ENCODE measurements at places on chromosomes 2 and 18. TPM values are rescaled to one million over a fixed set of nuclear protein-coding genes. Genes with fewer than 3 reads are reported as not detected.

DNA sequence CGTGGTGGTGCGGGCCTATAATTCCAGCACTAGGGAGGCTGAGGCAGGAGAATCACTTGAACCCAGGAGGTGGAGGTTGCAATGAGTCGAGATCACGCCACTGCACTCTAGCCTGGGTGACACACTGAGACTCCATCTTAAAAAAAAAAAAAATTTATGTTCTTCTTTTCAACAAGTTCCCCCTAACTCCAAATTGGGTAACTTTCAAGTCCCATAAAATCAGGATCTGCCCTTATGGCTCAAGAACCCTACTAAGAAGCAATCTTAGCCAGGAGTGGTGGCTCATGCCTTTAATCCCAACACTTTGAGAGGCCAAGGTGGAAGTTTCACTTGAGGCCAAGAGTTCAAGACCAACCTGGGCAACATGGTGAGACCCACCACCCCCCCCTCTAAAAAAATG, 30.3 kb upstream of the TLK1 start:
- no peaks in the 10 kb centered on the region for H3K4me1 ChIP-seq
- H3K27me3 ChIP-seq: no peaks in the 10 kb centered on the region
- no peak overlapping the region for H3K27ac ChIP-seq

DNA sequence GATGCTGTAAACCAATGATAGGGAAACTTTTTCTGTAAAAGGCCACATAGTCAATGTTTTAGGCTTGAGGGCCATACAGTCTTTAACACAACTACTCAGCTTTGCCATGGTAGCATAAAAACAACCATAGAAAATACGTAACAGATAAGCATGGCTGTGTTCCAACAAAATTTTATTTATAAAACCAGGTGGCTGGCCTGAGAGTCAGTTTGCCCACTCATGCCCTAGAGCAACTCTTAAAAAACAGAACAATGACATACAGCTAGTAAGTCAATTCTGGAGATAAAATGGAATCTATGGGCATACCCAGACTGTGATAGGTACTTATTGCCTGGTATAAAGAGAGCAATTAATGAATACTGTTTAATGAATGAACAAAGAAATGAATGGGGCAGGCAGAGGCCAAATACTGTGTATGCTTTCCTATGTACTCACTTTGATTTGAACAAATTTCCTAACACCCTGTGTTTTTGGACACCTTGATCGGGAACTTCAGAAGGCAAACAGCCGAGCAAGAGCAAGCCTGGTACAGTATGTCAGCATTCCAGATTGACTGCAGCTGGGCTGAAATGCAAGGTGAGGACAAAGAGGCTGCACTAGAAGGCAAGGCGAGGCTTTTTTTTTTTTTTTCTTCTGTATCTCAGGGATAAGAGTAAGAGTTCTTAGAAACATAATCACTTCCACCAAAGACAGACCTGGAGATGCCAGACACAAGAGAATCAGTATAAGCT, 315.3 kb downstream of the CLIP4 start:
- H3K27me3 ChIP-seq: no peaks in the 10 kb centered on the region
- no peak for DNase-seq
- H3K4me1 ChIP-seq: peaks cover 28% of the 10 kb centered on the region

DNA sequence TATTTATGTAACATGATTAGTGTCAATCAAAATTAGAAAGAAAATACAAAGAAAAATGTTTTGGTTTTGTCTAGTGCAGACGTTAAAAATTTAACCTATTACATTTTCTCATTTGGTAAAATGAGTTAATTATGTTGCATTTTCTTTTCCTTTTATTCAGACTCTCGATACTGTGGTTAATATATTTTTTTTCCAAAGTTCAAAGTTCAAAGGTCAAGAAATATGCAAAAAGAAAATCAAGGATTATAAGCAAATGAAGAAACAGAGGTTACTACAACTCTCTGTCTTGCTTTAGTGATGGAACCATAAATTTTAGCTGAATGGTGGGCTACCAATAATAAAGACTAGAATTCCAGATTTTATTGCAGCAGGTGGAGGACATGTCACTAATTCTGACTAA, 133.3 kb upstream of the TFPI start:
- no peak overlapping the region for H3K27ac ChIP-seq
- H3K4me1 ChIP-seq: no peaks in the 10 kb centered on the region
- H3K4me3 ChIP-seq: no peak overlapping the region
- H3K27me3 ChIP-seq: no peaks in the 10 kb centered on the region
- H3K36me3 ChIP-seq: no peaks in the 10 kb centered on the region

GRCh38 chr2:42386682-42387081, 25.7 kb upstream of the COX7A2L start:
- peaks cover 2% of the 10 kb centered on the region for H3K27me3 ChIP-seq
- H3K27ac ChIP-seq: no peak overlapping the region
- H3K4me1 ChIP-seq: no peaks in the 10 kb centered on the region
- no peak for DNase-seq

DNA sequence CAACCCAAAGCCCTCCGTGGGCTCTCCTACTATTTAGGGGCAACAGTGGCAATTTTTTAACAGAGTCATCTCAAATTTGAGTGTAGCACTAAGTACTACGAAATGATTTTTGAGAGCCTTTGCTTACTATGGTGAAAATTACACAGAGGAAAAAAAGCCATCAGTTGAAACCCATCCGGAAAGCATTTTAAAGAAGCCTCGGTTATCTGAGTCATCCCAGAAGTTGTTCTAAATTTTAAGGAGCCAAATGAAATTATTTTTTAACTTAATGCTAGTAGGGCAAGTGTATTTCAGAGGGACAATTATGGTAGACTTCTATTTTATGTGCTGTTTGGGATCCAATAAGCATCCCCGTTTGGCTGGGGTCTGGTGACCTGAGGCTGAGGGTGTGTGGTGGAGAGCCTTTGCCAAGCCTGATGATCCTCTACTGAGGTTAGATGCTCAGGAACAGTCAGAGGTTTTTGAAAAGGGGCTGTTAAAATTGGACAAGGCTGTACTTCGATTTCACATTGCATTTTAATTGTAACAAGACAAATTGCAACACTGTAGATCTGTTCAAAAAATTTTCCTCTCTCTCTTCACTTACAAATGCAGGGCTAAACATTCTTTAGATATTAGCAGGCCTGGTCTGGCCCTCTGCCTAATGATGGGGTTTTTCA, 47.0 kb downstream of the RAPGEF4 start:
- no peaks in the 10 kb centered on the region for H3K27me3 ChIP-seq
- H3K27ac ChIP-seq: no peak overlapping the region
- H3K4me1 ChIP-seq: no peaks in the 10 kb centered on the region
- no peak for DNase-seq
- H3K36me3 ChIP-seq: no peaks in the 10 kb centered on the region

DNA sequence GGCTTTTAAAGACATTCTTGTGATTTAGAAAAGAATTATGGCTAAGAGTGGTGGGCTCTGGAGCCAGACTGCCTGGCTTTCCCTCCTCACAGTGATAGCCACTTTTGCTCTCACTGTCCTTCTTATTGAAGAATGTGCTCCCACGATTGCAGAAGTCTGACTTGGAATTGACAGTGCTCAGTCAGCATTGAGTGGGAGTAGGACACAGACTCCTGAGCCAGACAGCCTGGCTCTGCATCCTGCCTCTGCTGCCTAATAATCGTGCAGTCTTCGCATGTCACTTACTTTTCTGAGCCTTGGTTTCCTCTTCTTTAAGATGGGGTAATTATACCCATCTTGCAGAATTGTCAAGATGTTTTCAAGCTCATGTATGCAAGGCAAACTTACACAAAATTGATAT, 23.3 kb downstream of the SPATS2L start:
- H3K27me3 ChIP-seq: no peaks in the 10 kb centered on the region
- H3K4me3 ChIP-seq: peak overlapping the region; percentile 15
- H3K27ac ChIP-seq: no peak overlapping the region
- no peaks in the 10 kb centered on the region for H3K36me3 ChIP-seq
- peaks cover 22% of the 10 kb centered on the region for H3K4me1 ChIP-seq

Gene COL6A3
- total RNA-seq: 0.07 TPM

Gene SMYD5
- total RNA-seq: 17.0 TPM

DNA sequence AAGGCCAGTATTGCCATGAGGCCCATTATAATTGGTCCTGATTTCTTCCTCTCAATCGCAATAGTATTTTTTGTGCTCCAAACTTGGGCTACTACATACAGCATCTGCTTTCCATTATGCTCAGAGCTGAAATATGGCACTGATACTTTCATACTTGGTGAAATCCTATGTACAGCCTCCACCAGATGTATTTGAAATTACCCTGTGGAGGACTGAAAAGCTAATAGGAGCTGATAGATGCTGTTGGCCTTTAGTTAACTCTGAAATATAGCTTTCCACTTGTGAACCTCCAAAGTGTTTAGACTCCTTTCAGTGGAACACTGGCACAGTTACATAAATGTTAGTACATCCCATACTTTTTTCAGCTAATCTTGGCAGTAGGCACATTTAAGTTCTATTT, 205.7 kb downstream of the NEDD4L start:
- H3K4me3 ChIP-seq: no peak overlapping the region
- no peak for DNase-seq
- no peaks in the 10 kb centered on the region for H3K36me3 ChIP-seq
- H3K4me1 ChIP-seq: peaks cover 44% of the 10 kb centered on the region
- no peak overlapping the region for H3K27ac ChIP-seq
